ENCODE measurements at places on chromosomes 16 and 17.

DNA sequence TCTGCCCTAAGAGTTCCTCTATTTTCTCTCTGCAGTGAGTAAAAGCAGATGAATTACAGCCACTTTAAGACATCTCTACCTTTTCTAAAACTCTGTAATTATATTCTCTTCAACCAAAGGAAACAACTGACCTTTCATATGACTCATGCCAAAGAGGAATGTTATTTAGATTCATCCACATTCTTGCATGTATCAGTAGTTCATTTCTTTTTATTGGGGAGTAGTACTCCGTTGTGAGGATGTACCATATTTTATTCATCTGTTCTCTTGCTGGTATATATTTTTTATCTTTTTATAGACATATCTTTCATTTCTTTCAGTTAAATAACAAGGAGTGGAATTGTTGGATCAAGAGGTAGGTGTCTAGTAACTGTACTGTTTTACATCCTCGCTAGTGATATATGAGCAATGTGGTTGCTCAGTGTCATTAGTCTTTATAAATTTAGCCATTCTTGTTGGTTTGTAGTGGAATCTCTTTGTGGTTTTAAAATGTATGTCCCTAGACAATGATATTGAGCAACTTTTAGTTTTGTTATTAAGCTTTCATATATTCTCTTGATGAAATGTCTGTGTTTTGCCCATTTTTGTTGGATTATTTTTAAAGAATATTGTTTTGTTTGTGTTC lies 7.8 kb upstream of the MYH8 start:
- no peak for ATAC-seq

DNA sequence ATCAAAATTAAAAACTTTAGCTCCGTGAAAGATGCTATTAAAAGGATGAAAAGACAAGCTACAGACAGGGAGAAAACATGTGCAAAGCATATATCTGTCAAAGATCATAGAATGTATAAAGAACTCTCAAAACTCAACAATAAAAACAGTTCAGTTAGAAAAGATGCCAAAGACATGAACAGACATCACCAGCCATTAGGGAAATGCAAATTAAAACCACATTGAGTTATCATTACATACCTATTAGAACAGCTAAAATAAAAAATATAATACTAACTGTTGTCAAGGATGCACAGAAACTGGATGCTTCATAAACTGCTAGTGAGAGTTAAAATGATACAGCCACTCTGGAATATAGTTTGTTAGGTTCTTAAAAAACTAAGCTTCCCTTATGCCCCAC lies 58.8 kb downstream of the NFATC3 start:
- peak; percentile 56 for ATAC-seq

DNA sequence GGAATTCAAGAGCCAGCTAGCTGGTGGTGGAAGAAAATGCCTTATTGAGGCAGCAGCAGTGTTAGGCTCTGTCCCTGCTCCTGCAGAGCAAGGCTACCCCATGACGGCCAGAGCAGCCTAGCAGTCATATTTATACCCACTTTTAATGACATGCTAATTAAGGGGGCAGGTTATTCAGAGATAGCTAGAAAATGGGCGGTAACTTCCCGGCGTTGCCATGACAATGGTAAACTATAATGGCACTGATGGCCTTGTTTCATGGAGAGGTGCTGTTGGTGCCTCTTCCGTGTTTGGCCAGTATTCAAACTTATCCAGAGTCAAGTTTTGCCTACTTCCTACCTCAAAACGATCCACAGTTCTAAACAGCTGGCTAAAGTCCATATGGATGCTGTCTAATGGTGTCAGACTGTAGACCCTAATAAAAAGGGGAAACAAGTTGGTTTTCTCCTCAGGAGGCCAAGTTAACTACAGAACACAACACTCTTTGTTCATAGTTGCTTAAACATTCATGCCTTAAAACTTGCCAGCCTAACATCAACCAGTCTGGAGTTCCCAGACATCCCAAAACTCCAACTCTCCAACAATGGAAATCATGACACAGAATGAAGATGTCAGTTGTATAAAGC lies 3.7 kb upstream of the SCNN1B start:
- no peak for ATAC-seq

GRCh38 chr17:48499735-48500434 lies 30.9 kb downstream of the HOXB1 start:
- ATAC-seq: no peak

All from SK-N-SH treated with all-trans-retinoic acid at 6 μM for 48 hours (cell line).